Posterior vena cava (tissue), 2 donors: ENCODE measurements at places on chromosomes 12 and 14. TPM values are rescaled to one million over a fixed set of nuclear protein-coding genes. Genes with fewer than 3 reads are reported as not detected.
A peak's percentile ranks its signal among the peaks of the same experiment; 100 is the strongest.

GRCh38 chr14:33257796-33258195 is 319.1 kb downstream of the NPAS3 start:
- DNase-seq, result no peak

DNA sequence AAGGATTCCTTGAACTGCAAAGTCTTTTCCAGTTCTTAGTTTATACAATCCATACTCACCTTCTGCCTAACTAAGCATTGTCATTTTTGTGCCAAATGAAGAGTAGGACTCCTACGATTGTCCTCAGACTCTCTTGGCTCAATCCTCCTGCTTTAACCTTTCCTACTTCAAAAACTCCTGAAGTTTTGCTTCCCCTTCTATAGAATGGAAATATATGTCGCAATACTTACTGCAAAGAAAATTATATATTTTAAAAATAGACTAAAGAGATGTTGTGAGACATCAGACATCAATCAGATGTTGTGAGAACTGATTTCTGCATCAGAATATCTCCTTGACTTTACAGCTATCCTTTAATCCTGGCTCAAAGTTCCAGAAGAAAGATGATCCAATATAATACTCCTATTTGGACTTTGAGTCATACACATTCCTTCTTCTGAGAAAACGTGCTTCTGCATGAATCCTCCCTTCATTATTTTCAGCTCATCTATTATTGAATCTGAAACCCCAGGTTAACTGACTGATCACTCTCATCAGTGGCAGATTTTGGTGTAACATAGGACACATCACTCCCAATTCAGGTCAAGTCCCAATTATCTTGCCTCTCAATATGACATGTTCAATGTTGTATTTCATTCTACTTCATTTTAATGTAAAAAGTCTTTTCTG is 48.8 kb downstream of the A2M start:
- no peak for DNase-seq

- no peak for DNase-seq
These were observed 614.3 kb upstream of the MIS18BP1 start for GRCh38 chr14:45867046-45867894.

Gene AICDA
- 0.28 TPM for total RNA-seq

Gene SERPINA12
- not detected for total RNA-seq

Gene CLEC4A
- 1.9 TPM for total RNA-seq

Gene NDRG2
- 80.7 TPM for total RNA-seq

DNA sequence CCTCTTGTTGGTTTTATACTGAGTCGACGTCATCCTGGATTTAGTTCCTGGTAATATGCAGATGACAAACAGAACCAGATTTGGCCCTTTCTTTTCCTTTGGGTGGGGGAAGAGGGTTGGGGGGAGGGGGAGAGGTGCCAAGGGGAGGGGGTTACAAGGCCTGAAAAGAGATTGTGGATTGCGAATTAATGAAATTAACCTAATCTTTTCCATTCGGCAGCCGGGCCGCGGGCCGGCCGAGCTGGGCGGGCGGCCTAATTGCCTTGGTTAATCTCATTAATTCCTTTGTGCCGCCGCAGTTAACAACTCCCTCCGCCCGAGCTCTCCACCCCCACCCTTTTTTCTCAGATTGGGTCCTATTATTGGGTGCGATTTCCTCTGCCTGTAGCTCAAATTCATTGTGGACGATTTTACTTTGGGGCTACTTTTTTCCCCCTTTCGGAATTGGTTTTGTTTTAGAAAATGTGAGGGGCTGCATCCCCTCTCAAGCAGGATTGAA is 387 bp upstream of the GSC start:
- DNase-seq, result no peak

DNA sequence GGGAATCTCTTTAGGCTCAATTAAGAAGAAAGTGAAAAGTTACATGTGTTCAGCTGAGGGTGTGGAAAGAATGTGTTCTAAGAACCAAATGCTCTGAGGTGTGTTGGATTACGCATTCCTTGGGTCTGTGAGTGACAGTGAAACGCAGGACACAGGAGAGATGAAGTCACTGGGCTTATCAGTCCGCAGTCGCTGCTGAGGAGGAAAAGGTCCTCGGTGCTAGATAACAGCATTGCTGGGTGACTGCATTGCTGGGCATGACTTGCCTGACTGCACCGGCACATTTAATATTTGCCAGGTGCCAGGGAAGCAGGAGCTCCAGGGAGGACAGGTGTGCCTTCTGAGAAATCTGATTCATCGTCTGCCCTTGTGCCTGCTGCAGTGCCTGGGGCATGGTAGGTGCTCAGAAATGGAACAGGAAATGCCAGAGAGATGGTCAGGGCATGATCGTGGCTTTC is 64.4 kb upstream of the FZD10 start:
- peak; percentile 37 for DNase-seq

DNA sequence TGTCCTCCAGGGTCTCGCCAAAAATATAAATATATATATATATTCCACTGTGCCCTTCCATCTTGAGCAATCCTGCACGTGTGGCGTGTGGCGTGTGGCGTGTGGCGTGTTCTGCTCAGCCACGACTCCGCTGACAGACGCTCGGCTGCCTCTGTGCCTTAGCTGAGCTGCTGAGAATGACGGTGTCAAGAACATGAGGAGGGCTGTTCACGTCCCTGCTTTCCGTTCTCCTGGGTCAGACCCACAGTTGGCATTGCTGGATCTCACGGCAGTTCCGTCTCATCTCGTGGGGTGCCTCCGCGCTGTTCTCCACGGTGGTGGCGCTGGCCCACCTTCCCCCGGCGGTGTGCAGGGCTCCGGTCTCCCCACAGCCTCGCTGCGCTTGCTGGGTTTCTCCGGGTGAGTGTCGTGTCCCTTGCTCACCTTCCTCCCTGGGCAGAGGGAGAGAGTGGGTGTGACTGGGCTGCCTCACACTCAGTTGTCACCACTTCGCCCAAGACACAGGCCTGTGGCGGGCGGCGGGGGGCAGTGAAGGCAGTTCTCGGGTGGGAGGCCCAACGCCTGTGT is 9.4 kb downstream of the GPR132 start:
- DNase-seq, result no peak

Gene LRRC10
- not detected for total RNA-seq

DNA sequence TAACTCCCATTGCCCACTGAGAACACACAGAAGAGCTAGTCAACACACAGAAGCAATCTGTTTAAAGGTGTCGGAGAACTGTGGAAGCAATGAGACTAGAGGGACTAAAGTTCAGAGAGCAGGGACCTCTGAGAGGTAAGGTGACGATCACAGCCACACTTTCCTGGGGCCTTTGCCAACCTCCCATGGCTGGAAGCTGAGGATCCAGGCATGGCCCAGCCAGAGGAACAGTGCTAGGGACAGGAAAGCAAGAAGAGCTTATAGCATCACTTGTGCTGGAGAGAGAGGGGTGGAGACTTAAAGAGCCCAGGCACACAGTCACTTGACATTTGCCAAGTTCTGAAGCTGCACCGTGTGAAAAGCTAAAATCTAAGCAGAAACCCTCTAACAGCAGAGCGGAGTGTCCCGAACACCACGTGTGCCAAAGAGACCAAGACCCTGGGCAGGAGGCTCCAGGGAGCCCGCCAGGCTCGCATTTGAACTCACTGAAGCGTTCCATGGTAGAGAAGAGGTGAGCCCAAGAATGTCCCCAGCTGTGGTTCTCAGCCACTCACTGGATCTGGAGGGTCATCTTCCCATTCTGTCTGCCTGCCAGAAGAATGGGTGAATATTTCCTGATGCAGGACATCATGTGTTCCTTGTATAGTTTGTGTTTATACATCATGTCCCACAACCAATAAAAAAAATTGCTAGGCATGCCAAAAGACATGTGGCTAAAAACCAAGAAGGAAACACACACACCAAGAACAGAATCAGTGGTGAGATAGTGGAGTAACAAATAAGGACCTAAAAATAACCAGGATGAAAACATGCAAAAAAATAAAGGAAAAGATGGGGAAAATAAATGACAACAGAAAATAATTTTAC is 174.0 kb upstream of the C14orf180 start:
- peak; percentile 25 for DNase-seq

GRCh38 chr12:90915353-90915752 is 39.6 kb downstream of the CCER1 start:
- no peak for DNase-seq
